Fibroblast of lung (primary cell): ENCODE measurements at places on chromosomes 4 and X. TPM values are rescaled to one million over a fixed set of nuclear protein-coding genes. Genes with fewer than 3 reads are reported as not detected.

FGFR3 gene
- total RNA-seq = under 0.01 and 0.33 TPM in 2 replicates

RAB9B gene
- 0.50 and 0.77 TPM in 2 replicates for total RNA-seq

BMX gene
- not detected in 2 replicates for total RNA-seq

CENPI gene
- 4.9 and 11.2 TPM in 2 replicates for total RNA-seq

TLR3 gene
- 4.6 and 8.1 TPM in 2 replicates for total RNA-seq

BEND4 gene
- under 0.01 TPM in 1 of 2 replicates, not detected in the other for total RNA-seq

USP17L25 gene
- total RNA-seq = not detected in 2 replicates

GRCh38 chrX:86013792-86014191 is 33.6 kb downstream of the CHM start:
- DNase-seq = no peak

- no peak for DNase-seq
Measured at GRCh38 chr4:145207934-145208333, 27.5 kb upstream of the OTUD4 start.

GRCh38 chr4:187357821-187358220 is 634.2 kb upstream of the FAT1 start:
- DNase-seq = no peak

DNA sequence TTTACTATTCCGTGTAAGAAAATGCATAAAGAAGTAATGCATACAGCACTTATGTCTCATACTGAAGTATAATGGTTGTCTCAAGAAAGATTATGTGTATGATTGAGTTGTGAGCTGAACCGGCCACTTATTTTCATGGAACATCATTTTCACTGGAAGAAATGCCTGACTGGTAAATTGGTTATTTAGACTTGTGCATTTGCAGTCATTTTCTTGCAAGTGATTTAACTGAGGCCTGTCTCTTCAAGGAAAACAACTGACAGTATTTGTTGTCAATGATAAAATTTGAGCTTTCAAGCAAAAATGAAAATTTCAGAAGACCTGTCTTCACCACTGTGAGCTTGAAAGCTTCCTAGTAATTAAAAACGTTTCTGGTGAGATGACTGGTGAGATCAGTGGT is 62.7 kb upstream of the RPS6KA3 start:
- no peak for DNase-seq

GRCh38 chrX:118347736-118348135 is 1.8 kb downstream of the WDR44 start:
- DNase-seq = no peak

- DNase-seq = no peak
Measured at GRCh38 chrX:150094375-150094774, 156.1 kb upstream of the EOLA2 start.

DNA sequence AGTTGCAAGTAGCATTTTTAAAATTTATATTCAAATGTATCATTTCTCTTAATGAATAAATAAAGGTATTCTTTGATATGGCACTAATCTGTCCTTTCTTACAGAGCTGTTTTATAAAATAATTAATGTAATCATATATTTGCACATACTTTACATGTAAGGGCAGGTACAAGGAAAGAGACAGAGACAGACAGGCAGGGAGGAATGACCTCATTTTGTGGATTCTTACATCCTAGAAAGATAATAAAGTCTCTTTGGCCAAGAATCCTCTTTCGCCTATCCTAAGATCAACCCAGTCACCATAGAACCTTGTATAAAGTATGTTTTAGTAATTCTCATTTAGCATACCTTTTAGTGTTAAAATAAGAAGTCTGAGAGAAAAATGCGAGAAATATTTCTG is 98.5 kb upstream of the CTSO start:
- DNase-seq = no peak

DNA sequence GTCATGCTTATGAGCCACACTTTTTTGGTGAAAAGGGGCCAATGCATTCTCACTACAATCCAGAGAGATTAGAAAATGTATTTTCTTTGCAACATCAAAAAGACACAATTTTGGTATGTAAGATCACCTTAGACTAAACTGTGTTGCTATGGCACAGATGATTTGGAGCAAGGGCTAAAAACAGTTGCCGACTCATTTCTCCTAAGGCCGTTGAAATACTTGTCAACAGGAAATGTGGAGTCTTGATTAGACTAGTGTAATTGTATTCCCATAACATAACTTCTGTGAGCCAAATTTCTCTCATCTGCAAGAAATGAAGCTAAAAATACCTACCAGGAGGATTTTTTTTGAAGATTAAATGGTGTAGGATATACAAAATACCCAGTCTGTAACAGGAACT is 2547.7 kb downstream of the ARAP2 start:
- peak; percentile 7 for DNase-seq

- DNase-seq = peak; percentile 66
Measured at GRCh38 chr4:43456383-43456782, 563.9 kb downstream of the GRXCR1 start.

DNA sequence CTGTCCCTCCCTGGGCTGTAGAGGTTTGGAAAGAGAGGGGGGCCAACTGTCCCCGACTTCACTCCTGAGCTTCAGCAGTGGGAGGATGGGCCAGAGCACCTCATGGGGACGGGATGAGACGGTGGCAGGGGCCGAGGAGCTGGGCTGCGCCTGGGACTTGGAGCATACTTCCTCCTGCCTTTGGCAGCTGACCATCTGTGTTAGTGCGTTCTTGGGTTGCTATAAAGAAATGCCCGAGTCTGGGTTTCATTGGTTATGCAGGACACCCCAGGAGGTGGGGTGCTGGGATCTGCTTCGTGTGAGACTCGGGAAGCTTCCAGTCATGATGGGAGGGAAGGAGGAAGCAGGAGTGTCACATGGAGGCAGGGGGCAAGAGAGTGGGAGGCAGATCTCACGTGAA is 7.4 kb downstream of the PSAPL1 start:
- DNase-seq = no peak
